ENCODE measurements at places on chromosomes 7 and 10. TPM values are rescaled to one million over a fixed set of nuclear protein-coding genes. Genes with fewer than 3 reads are reported as not detected.

GRM8 gene
- not detected for total RNA-seq

CYP26C1 gene
- total RNA-seq: under 0.01 TPM

TWIST1 gene
- 20.8 TPM for total RNA-seq

PPP1R9A gene
- under 0.01 TPM for total RNA-seq

DGKI gene
- total RNA-seq: 1.1 TPM

BMPR1A gene
- total RNA-seq: 21.6 TPM

PRKG1 gene
- 13.7 TPM for total RNA-seq

KIAA1549 gene
- total RNA-seq: 1.4 TPM

ANAPC16 gene
- total RNA-seq: 36.9 TPM

MBL2 gene
- not detected for total RNA-seq

SPDYE2 gene
- not detected for total RNA-seq

PTPRE gene
- 6.8 TPM for total RNA-seq

CISD1 gene
- total RNA-seq: 28.5 TPM
